ENCODE measurements at places on chromosomes 12 and 14. TPM values are rescaled to one million over a fixed set of nuclear protein-coding genes. Genes with fewer than 3 reads are reported as not detected.

- DNase-seq, result peak; percentile 27
Observed at GRCh38 chr12:117091758-117092510, 7.3 kb downstream of the TESC start.

DNA sequence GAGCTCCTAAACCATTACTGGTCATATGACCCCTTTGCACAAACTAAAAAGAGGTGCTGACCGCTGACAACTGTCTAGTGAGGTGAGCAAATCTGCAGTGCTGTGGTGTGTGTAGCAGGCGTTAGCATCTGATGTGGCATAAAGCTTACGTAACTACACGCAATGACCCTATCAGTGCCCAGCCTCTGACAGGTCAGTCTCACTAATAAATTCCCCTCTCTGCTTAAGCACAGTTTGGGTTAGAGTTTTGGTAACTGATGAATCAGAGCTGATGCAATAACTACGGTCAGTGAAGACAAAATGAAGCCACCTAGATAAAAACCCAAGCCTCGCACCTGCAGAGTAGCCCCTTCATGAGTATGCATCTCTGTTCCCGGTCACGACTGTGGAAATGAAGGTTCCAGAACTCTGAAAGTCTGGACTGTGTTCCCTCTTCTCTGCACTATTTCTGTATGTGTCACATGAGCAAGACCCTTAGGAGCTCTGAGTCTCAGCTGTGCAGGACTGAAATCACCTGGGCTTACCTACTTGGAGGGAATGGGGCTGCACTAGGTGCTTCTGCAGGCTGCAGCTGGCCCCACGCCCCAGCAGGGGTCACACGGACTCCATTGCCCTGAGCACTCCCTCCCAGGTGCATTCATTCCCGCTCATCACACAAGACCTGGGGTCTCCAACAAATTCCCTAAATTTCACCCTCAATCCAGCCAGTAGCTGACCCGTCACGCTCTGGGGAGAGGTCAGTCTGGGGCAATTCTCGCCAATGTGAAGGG is 54.4 kb downstream of the RIMBP2 start:
- DNase-seq, result no peak

DNA sequence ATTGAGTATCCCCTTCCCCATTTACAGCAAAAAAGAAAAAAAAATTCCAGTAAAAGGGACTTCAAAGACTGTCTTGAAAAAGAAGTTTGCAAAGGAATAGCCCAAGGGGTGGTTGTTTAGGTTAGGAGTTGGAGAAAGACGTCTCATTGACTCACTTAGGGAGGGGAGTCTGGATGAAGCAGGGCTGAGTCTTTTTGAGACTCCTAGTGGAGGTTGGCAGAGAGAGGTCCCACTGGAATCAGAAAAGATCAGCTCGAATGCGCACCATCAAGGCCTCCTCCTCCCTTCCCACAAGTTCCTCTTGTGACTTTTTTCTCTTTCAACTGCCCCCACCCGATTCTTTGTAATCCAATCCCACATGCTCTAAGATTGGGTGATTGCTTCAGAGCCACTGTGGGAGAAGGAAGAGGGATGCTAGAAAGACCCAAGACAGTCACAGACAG is 1.9 kb downstream of the ARHGEF40 start:
- no peak for DNase-seq

- no peak for DNase-seq
Observed at GRCh38 chr12:2800046-2800570, 5.3 kb downstream of the FKBP4 start.

DNA sequence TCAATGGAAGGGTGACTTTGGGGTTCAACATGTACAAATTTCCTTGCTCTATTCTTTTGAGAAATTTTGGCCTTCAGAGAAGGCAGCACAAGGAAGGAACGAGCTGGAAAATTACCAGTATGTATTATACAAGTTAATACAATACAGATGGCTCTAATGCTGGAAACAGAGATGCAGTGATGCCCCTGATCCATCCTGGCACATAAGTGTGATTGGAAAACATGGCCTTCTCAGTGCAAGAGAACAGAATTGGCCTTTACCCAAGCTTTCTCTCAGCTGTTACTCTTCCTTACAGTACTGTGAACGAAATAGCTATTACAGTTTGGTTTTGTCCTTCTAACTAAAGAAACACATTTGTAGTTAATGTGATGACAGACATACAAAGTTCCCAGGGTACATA is 102.5 kb upstream of the GPHB5 start:
- no peak for DNase-seq

- DNase-seq, result no peak
Observed at GRCh38 chr14:99572173-99572999, 31.6 kb downstream of the CCDC85C start.

GRCh38 chr14:89672636-89673511 is 255.8 kb upstream of the FOXN3 start:
- DNase-seq, result no peak

GRCh38 chr14:23145794-23146350 is 26.8 kb upstream of the CEBPE start:
- DNase-seq, result no peak

- no peak for DNase-seq
Observed at GRCh38 chr14:68293404-68293803, 473.8 kb downstream of the RAD51B start.

DNA sequence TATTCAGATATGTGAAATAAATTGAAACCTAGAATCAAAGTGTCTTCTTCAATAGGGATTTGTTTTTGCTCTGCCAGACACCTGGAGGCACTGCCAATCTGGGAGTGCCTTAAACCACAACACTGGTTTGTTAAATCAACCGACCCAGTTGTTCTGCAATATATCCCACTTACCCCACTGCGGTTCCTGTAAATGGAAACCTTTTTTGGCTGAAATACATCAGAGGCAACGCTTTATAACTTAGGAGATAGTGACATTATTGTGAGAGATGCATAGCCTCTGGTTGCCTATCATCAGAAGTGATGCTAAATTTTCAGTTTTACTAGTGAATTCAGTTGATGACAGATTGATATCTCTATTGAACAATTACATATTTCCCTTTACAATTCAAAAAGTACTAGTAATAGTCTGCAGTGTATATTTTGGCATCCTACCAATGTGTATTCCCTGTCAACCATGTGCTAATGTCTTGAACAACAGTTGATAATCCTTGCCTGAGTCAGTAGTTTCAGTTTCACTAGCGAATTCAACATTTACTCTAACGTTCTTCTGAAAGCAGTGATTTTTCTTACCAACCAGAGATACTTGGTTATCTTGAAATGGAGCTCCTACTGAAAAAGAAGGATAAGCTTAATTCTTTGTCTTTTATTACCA is 30.5 kb downstream of the PPP2R5C start:
- no peak for DNase-seq

GRCh38 chr12:88237954-88238353 is 95.8 kb downstream of the TMTC3 start:
- no peak for DNase-seq

DNA sequence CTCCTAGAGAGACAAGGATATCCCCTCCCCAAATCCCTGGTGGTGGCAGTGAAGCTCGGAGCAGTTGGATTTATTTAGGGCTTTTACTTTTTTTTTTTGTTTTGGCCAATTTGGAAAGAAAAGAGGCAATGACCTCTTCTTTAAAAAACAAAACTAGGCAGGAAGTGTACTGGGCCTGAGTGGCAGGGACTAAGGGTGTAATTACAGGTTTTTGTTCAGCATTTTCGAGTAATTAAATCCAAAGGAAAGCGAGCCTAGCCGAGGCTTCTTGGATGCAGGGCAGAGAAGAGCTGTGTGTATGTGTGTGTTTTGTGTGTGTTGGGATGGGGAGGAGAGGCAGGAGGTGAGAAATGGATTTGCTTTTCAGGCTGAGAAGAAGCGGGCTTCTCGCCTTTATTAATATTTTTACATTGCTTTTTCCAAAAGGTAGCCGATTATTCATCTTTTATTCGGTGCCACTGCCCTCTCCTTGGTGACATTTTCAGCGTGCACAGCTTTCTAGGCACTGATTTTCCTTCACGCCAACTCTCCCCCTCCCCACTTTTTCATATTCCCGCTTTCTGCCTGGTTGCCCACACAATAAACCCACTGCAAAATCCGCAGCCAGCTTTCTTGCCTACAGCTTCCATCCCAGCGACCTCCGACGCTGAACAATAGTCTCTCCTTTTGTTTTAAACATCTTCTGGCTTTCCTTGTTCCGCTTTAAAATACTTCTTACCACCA is 8.9 kb upstream of the IRF2BPL start:
- DNase-seq, result no peak

DNA sequence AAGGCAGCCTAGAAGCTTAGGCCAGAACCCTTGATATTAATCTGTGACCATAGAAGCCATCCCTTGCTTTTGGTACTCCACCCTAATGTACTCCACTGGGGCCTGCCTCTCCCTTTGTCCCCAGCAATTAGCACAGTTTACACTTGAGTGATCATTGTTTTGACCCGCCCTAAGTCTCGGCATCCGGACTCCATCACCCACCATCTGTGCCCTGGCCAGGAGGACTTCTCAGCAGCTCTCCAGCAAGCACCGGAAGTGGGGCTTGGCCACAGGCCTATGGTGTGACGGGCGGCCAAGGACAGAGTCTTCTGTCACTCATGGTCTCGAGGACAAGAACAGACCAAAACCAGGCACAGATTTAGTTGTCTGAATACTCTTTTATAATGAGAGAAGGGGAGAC is 126.5 kb upstream of the NTF3 start:
- no peak for DNase-seq

- DNase-seq, result no peak
Observed at GRCh38 chr12:17015501-17015900, 409.5 kb upstream of the LMO3 start.

GRCh38 chr12:53757101-53757770 is 5.5 kb upstream of the CISTR start:
- DNase-seq, result peak; percentile 82

DNA sequence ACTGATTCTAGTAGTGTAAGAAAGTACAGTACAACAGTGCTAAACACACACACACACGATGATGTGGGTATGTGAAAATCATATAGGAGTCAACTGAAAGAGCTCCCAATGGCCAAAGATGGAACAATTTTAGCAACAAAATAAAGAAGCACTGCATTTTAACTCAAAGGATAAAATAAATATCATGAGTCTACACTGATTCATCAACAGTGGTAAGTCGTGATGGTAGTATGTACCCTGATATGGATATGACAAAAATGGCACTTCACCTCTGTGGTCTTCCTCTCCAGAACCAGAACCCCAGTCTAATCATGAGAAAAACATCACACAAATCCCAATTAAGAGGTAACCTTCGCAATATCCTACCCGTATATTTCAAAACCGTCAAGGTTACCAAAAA is 41.4 kb upstream of the TBPL2 start:
- no peak for DNase-seq

- DNase-seq, result no peak
Observed at GRCh38 chr12:88644946-88645702, 64.9 kb upstream of the KITLG start.

- DNase-seq, result no peak
Observed at GRCh38 chr14:89924268-89924667, 30.3 kb downstream of the EFCAB11 start.

DNA sequence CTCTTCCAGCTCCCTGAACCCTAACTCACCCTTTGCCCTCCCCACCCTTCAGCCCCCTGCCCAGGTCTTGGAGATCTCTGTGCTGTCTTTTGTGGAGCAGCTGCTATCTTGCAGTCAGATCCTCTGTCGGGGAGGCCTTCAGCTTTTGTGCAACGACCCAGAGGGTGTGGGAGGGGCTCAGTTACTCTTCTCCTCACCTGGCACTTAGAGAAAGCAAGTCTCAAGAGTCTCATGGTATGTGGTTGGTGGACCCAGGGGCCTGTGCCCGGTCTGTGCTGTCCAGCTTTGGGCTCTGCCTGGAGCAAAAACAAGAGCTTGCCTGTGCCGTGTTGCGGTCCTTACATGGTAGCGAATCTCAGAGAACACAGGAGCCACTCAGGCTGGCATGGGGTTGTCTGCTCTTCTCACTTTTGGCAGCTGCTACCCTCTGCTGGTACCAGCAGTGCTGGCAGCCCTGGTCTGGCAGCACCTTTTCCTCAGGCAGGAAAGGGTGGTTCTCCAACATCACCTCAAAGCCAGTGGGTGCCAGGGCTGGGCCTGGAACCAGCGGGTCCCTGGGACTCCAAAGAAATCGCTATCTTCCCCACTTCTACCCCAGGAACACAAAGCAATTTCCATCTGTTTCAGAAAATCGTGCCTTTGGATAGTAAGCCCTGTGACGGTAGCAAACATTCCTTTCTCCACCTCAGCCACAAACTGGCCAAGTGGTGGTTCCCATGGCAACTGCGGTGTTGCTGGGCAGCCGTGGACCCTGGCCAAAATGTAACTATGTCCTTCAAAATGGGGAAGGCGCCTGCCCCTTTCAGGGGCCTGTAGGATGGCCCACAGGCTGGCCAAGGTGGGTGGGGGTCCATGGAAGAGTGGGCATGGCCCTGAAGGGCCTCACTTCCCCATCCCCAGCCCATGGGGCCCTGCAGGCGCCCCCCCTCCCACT is 90.0 kb downstream of the RIN3 start:
- DNase-seq, result peak; percentile 93

- DNase-seq, result peak; percentile 57
Observed at GRCh38 chr14:104441275-104442106, 138.1 kb upstream of the C14orf180 start.

- DNase-seq, result no peak
Observed at GRCh38 chr12:109711596-109712461, 1.8 kb upstream of the FAM222A start.

DNA sequence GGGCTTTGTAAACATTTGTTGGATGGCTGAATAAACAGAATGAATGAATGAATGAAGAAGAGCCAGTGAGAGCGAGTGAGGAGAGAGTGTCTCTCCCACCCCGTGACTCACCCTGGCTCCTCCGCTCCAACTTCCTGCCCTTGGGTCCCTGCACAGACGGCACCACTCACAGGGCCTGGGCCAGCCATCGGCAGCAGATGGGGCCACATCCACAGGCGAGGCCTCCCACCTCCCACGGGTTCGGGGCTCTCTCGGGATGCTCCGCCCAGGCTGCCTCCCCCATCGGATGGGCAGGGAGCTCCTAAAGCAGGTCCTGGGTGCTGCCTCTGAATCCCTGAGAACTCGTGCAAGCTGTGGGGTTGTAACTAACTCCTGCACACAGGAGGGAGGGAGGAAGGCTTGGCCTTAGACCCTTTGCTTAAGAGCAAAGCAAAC is 41.3 kb downstream of the CCNK start:
- DNase-seq, result peak; percentile 85

DNA sequence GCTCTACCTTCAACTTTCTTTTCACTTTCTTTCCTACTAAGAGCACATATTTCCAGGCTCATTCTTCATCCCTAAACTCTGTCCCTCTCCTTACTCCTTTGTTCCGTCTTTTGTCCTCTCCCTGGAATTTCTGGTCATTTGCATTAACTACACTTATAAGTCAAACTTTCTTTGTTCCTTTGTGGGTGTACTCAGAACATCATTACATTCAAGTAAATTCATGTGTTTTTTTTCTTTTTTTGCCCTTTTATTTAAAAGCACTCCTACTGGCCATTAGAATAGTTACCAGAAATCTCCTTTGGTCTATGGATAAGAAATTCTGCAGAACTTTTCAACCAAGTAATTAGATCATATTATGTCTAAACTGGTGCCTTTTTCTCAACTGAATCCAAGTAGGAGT is 802.6 kb downstream of the DIO2 start:
- DNase-seq, result no peak

The AQP2 gene
- not detected for total RNA-seq

The STXBP6 gene
- 15.2 TPM for total RNA-seq

The C12orf54 gene
- total RNA-seq, result 8.3 TPM

The TRAFD1 gene
- 81.2 TPM for total RNA-seq

The PIWIL1 gene
- total RNA-seq, result not detected

The GLIPR1L1 gene
- total RNA-seq, result not detected

The PPFIA2 gene
- total RNA-seq, result 1.8 TPM

The GARIN6 gene
- total RNA-seq, result not detected

The PMCH gene
- not detected for total RNA-seq

The TAS2R30 gene
- 8.9 TPM for total RNA-seq

The TAS2R9 gene
- not detected for total RNA-seq

The SPRYD4 gene
- 3.1 TPM for total RNA-seq

The RBP5 gene
- total RNA-seq, result not detected

The RNF212B gene
- not detected for total RNA-seq

All from sigmoid colon (tissue), 7 donors.